ENCODE measurements at places on chromosomes 6 and 20.

DNA sequence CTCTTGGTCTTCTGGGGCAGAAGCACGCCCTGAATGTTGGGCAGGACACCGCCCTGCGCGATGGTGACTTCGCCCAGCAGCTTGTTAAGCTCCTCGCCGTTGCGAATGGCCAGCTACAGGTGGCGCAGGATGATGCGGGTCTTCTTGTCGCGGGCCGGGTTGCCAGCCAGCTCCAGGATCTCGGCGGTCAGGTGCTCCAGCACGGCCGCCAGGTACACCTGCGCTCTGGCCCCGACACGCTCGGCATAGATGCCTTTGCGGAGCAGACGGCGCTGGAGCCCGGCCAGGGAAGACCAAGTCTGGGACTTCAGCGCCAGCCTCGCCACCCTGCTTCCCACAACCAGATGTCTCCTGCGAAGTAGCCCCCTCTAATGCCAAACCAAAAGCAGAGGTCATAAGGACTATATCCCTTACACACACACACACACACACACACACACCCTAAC, 8.0 kb upstream of the SLC17A3 start:
- no peak for DNase-seq

- DNase-seq = no peak
These were observed 177.8 kb upstream of the ECI2 start for GRCh38 chr6:4313044-4313686.

- no peak for DNase-seq
These were observed 107.3 kb downstream of the GMPR start for GRCh38 chr6:16345449-16346330.

DNA sequence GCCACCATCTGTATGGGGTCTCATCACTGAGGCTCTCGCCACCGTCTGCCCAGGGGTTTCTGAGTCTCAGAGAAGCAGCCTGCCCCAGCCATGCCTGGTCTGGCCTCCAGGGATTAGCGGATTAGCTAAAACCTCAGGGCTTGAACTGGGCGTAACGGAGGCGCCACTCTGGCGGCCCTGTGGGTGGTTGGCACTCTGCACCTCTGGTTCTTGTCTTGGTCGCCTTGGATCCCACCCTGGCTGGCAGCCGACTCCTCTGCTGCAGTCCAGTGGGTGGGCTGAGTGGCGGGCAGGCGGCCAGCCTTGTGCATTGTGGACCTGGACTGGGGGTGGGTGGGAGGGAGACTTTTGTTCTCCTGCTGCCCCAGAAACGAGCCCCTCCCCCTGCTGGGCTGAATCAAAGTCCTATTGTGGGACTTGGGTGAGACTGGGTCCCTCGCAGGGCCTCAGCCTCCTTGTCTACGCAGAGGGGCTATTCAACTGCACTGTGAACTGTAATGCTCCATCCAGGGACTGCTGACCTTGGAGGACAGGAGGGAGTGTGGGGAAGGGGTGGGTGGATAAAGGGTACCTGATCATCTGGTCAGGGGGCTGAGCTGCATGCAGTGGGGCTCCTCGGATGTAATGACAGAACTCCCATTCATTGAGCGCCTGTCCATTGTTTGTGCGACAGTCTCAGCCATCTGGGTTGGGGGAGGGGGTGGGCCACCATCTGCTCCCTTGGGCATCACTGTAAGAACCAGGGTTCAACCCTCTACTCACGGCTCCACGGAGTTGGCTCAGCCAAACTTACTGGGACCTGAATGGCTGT, 23.9 kb downstream of the SUN5 start:
- no peak for DNase-seq

- peak; percentile 77 for DNase-seq
These were observed 42.7 kb downstream of the MAFB start for GRCh38 chr20:40646361-40646760.

GRCh38 chr6:16956361-16956760, 145.5 kb upstream of the STMND1 start:
- no peak for DNase-seq

DNA sequence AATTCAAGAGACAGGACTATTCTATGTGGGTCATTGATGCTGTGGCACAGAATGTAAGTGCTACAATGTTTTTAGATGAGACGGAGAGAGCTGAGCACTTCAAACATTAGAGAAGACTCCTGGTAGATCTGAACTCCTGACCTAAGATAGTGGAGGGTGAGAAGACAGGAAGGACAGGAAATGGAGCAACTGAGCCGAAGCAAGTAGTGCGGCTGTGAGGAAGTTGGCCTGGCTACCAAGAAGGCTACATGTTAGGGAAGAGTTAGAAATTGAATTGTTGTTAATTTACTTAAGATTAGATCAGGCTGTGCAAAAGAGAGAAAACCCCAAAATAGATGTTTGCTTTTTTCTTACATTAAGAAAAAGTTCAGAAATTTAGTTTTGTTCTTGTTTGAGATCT, 14.4 kb upstream of the MLIP start:
- no peak for DNase-seq

DNA sequence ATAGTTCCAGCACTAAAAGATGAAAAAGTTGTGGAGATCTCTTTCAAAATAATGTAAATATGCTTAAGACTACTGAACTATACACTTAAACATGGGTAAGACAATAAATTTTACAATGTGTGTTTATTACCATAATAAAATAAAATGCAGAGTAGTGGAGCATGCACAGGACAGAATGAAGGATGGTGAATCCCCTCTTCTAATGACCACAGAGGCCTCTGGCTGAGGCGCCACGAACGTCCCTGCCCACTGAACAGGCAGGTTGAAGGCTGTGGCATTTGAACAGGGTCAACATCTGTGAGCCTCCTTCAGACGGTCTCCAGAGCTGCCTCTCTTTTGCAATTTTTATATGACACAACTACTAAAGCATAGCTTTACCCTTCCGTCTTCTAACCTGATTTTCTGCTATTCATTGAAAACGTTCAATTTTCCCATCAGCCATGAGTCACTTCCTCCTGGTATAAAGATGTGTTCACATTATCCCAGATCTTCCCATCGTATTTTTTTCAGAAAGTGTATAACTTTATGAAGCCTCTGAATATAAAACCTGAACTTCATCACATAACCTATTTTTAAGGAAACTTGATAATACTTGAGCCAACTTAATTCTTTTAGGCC, 37.8 kb downstream of the ADGRF4 start:
- no peak for DNase-seq

DNA sequence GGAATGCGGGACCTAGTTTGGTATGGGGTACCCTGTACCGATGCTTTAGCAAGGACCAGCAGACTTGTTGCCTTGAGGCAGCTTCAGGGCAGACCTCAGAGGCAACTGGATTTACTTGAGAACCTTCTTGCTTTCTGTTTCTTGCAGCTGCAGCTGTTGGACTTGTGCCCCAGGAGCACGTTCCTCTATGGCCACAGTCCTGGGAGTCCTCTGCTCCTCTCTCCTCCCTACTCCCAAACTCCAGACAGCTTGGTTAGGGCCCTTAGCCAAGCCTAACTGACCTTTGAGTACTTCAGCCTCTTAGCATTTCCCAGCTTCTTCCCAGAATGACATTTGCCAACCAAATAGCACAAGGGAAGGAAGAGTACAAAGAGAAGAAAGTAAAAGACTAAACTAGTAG, 34.7 kb downstream of the GHRH start:
- no peak for DNase-seq

DNA sequence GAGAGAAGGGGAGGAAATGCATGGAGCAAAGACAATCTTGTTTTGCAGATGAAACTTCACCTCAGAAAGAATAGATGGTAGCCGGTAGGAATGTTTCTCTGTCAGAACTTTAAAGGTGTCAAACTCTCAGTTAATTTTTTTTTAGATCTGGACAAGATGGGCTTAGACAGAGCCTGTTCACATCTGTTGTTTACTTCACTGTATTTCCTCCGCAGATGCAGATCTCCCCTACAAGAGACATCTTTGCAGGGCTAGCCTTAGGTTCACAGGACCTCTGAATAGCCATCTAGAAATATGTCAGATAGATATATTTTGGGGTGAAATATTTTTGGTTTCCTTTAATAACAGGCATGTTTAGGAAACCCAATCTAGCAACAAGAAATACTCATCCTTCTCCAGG, 12.1 kb upstream of the ZBP1 start:
- no peak for DNase-seq

- DNase-seq = no peak
These were observed 101.3 kb downstream of the IYD start for GRCh38 chr6:150470131-150470530.

GRCh38 chr6:112253841-112254816, at the start of gene LAMA4:
Gene LAMA4, minus strand, starts transcription at chr6:112254567. Its CDS starts 417 bp downstream, at chr6:112254150.
- DNase-seq = no peak
